H1 (cell line): ENCODE measurements at places on chromosomes 5 and 9. TPM values are rescaled to one million over a fixed set of nuclear protein-coding genes. Genes with fewer than 3 reads are reported as not detected.

- H3K4me3 ChIP-seq = no peak overlapping the region
- no peak overlapping the region for H3K27ac ChIP-seq
- H3K36me3 ChIP-seq = no peaks in the 10 kb centered on the region
These were observed 3.8 kb downstream of the RHOBTB3 start for GRCh38 chr5:95734906-95735305.

GRCh38 chr5:74864823-74865222, 1.4 kb downstream of the FAM169A start:
- H3K4me3 ChIP-seq = peak overlapping the region; percentile 99
- H3K27me3 ChIP-seq = no peaks in the 10 kb centered on the region
- no peaks in the 10 kb centered on the region; the same call in 1 of the 2 replicates for H3K36me3 ChIP-seq
- no peak for DNase-seq
- H3K27ac ChIP-seq = peak overlapping the region; percentile 93

- peak overlapping the region; percentile 84 for H3K4me3 ChIP-seq
- no peak for DNase-seq
These were observed 436.7 kb upstream of the CDH9 start for GRCh38 chr5:27475063-27475462.

- H3K27me3 ChIP-seq = no peaks in the 10 kb centered on the region
- no peaks in the 10 kb centered on the region for H3K36me3 ChIP-seq
- H3K4me3 ChIP-seq = no peak overlapping the region
- no peaks in the 10 kb centered on the region for H3K4me1 ChIP-seq
- no peak for DNase-seq
- H3K27ac ChIP-seq = no peak overlapping the region
These were observed 327.5 kb downstream of the CHSY3 start for GRCh38 chr5:130231786-130232185.

- no peaks in the 10 kb centered on the region for H3K27me3 ChIP-seq
- no peaks in the 10 kb centered on the region for H3K4me1 ChIP-seq
- H3K27ac ChIP-seq = no peak overlapping the region
- DNase-seq = no peak
These were observed 3.3 kb downstream of the TMEM174 start for GRCh38 chr5:73176250-73176649.

- no peak for DNase-seq
- no peak overlapping the region for H3K4me3 ChIP-seq
- H3K4me1 ChIP-seq = no peaks in the 10 kb centered on the region
- H3K27ac ChIP-seq = no peak overlapping the region
- H3K36me3 ChIP-seq = no peaks in the 10 kb centered on the region
These were observed 104.2 kb upstream of the PANK3 start for GRCh38 chr5:168683247-168683926.

DNA sequence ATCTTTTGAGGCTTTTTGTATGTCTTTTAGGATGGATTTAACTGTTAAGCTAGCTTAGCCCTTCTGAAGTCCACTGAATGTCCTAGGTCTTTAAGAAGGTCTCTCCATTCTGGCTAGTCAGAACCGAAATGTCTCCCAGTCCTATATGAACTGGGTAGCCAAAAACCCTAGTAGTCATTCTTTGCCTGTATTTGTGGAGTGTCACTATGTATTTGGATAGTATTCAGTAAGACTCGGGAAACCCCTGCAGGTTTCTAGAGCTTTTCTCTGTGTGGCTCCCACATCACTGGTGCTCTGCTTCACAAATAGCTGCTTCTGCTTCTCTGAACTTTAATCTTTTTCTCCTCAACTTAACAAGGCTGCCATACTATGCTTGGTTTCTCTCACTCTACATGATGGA, 68.0 kb downstream of the RIC1 start:
- DNase-seq = no peak
- H3K4me3 ChIP-seq = no peak overlapping the region
- no peak overlapping the region for H3K27ac ChIP-seq
- H3K36me3 ChIP-seq = no peaks in the 10 kb centered on the region
- H3K27me3 ChIP-seq = no peaks in the 10 kb centered on the region

The LCN9 gene
- 3.1 and 3.7 TPM in 2 replicates for total RNA-seq
